ENCODE measurements at places on chromosomes 1 and 21.

DNA sequence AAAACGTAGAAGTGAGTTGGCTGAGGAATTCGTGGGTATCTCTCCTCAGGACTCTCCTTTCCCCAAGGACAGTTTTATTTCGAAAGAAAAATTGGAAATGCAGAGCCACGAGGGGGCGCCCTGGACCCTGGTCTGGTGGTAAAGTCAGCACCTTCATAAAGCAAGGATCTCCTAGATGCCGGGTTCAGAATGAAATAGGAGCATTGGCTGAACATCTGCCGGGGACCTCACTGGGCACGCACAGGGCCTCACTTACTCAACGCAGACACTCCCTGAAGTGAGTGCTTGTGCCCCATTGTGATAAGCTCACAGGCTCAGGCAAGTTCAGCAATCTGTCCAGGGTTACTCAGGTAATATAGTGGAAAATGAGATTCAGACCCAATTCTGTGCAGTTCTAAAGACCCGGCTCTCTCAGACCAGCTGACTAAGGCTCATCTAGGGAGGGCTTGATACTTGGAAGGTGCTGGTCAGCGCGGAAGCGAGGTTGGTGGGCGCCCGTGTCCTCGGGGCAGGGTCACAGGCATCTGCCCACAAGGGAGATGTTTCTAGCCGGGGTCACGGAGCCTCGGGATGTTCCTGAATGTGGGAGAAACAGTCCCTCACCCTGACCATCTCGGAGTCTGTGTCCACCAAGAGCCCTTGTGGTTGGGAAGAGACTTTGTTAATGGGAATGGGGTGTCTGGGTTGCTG is 55.7 kb upstream of the ETV3 start:
- no peak for DNase-seq

- DNase-seq = no peak
Observed at GRCh38 chr1:178509414-178510007, 3.4 kb upstream of the TEX35 start.

- DNase-seq = no peak
Observed at GRCh38 chr1:23100074-23100748, 68.4 kb downstream of the LUZP1 start.

DNA sequence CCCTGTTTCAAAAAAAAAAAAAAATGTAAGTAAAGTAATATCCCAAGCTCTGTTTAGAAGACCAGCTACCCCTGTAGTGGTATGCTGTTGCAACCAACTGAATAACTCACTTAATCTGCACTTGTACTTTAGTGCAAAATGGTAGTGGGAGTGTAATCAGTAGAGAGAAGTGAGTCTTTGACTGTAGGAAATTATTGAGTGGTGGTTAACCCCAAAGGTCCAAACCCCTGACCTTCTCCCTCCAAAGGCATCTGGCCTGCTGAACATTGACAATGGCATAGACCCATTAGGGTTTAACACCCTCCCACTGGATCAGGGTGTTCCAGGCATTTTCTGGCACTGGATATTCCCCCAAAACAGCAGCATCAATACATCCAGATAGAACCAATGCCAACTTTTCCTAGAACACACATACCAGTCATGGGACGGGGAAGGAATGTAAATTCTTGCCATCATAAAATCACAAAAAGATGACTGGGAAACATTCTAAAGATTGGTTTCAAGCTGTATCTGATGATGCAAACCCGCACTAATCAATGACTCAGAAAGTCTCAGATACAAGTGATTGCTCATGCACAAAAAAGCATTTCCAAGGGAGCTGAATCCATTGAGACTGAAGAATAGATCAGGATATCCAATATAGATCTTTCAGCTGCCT is 110.3 kb downstream of the MRPL39 start:
- DNase-seq = no peak
